ENCODE measurements at places on chromosomes 1 and 21. TPM values are rescaled to one million over a fixed set of nuclear protein-coding genes. Genes with fewer than 3 reads are reported as not detected.

Gene ADAMTS5
- 4.6 TPM for total RNA-seq

Gene ANGPTL7
- total RNA-seq: 0.65 TPM

Gene CLDN17
- total RNA-seq: not detected

Gene CRP
- not detected for total RNA-seq
